Smooth muscle cell of bladder (primary cell): ENCODE measurements at places on chromosomes 11 and 22. TPM values are rescaled to one million over a fixed set of nuclear protein-coding genes. Genes with fewer than 3 reads are reported as not detected.

The WBP2NL gene
- total RNA-seq: 0.28 and 0.46 TPM in 2 replicates

The APOL1 gene
- 30.2 and 44.3 TPM in 2 replicates for total RNA-seq

The LARGE2 gene
- 0.09 TPM in 1 of 2 replicates, not detected in the other for total RNA-seq

The LRRC32 gene
- total RNA-seq: 15.9 and 66.8 TPM in 2 replicates

The NEFH gene
- 0.09 and 0.14 TPM in 2 replicates for total RNA-seq

The MUC6 gene
- not detected in 2 replicates for total RNA-seq

The ARHGAP42 gene
- total RNA-seq: 8.2 and 10.5 TPM in 2 replicates

The OR4P4 gene
- not detected in 2 replicates for total RNA-seq

The MIOX gene
- not detected in 2 replicates for total RNA-seq

The OR4C45 gene
- total RNA-seq: not detected in 2 replicates

The TRPC6 gene
- 0.09 and 0.28 TPM in 2 replicates for total RNA-seq

The GALNT18 gene
- 3.1 and 3.7 TPM in 2 replicates for total RNA-seq

The SAA2 gene
- 0.28 TPM in 1 of 2 replicates, not detected in the other for total RNA-seq

The OR4A16 gene
- total RNA-seq: not detected in 2 replicates

The MMP10 gene
- total RNA-seq: 1.2 and 6.1 TPM in 2 replicates

The PDE2A gene
- 0.18 and 0.28 TPM in 2 replicates for total RNA-seq

The CCDC34 gene
- total RNA-seq: 2.6 and 3.1 TPM in 2 replicates
